ENCODE measurements at places on chromosomes 13 and 19.

DNA sequence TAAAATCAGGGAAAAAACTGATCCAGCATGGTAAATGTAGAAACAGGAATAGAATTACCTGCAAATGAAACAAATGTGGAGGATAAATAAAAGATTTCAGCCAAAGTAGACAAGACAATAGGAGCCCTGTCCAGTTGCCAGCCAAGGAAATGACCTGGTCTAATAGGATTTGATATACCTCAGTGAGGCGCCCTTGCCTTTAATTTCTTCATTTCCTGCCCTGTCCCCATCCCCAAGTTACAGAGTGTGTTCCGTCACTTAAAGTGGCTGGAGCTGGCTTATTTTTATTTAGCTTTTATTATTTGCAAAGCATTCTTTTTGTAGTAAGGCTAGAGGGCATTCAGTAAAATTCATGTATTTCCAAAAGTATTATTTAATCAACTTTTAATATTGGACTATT, 1022.0 kb downstream of the EFNB2 start:
- no peak for DNase-seq

DNA sequence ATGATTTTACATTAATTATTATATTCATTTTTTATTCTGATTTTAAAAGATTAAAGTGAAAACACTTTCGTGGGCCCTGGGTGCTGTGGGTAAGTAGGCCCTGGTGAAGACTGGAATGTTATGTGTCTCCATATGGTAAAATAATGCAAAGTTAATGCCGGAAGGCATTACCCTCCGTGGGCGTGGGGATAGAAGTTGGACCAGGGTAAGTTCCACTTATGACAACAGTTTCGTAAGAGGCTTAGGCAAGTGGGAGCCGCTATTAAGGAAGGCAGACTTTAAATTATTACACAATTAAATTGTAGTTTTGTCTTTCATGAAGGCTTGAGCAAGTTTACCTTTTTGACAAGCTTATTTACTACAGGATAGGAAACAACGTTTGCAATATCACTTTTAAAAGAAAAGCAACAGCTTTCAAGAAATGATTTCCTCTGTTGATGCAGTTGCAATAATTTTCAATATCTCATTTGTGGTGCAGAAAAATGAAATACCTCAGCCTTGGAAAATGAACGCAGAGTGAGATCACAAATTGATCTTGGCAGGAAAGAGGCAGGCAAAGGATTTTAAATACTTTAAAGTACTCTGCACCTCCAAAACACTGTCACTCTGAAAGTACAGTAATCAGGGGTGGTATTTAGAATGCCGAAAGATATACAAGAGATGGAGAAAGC, 310.6 kb downstream of the DCT start:
- no peak for DNase-seq

GRCh38 chr19:46542428-46543230, 47.0 kb upstream of the PNMA8B start:
- peak; percentile 62 for DNase-seq

- no peak for DNase-seq
Observed at GRCh38 chr13:62292714-62293480, 877.2 kb upstream of the PCDH20 start.

DNA sequence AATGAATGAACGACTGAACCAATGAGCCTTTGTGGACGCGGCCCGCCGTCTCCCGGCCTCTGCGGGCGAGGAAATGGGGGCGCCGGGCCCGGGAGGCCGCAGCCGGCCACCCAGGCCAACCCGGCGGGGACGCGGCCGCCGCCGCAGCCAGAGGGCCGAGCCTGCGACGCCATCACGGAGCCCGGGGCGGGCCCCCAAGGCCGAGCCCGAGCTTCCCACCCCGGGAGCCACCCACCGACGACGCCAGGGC, 216 bp downstream of the SUGP2 start:
- no peak for DNase-seq

DNA sequence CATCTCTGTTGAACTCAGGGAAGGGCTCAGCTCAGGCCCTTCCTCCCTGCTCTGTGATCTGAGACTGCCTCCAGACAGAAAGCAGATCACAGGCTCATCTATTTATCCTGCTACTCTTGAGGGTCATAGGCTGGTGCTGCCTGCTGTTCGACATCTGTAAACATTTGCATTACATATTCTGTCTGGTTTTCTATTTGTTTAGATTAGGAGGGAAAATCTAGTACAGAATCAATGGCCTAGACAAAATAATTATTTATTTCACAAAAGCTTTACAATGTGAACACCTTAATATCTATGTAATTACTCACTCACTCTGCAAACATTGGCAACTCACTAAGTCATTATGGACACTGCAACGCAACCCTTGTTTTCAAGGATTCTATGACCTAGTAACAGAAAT, 43.0 kb downstream of the CEP89 start:
- no peak for DNase-seq

DNA sequence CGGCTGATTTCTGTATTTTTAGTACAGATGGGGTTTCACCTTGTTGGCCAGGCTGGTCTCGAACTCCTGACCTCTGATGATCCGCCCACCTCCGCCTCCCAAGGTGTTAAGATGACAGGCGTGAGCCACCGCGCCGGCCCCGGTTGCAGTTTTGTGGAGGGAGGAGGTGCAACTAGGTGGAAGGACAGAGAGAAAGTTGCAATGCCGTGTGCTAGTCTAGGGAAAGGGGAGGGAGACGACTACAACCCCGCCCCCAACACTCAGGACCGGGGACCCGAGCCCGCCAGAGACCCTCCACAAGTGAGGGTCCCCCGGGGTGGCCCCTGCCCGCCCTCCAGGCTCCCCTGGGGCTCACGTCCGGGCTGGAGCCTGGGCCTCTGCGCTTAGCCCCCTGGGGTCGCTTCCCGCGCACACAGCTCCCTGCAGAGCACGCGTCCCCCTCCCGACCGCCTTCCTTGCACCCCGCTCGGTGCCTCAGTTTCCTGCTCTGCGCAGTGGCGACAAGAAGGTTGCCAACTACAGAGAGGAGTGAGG, 1.2 kb upstream of the ARID3A start:
- no peak for DNase-seq

DNA sequence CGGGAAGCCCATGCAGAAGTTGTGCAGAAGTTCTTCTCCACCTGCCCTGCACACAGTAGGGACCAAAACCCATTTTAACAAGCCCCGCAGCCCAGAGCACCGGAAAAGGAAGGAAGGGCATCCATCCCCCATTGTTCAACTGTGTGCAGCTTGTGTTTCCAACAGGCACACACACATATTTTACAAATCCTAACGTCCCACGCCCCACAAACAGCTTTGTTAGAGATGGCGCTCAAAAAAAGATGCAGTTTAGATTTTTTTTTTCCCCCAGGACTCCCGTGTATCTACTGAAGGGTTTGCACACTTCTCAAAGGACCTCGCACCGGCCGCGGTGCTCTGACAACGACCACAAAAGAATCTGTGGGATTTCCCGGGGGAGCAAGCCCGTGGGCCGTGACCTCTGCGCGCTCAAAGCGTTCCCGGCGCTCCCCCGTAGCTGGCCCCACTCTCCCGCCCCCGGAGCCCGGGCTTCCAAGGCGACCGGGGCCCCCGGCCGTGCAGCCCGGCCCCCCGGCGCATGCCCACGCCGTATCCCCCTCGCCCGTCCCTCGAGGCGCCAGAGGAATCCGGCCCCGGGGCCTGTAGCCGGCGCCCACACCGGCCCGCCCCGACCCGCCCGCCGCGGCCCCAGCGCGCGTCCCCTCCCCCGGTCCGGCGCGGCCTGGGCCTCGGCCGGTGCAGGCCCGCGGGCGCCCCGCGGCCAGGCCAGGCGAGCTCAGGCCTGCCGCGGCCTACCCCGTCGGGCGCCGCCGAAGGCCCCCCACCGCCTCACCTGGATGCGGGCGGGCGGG, 523 bp downstream of the ELAVL1 start:
- DNase-seq: no peak

- DNase-seq: no peak
Observed at GRCh38 chr19:48379058-48379457, 12.3 kb downstream of the KDELR1 start.

- DNase-seq: no peak
Observed at GRCh38 chr13:52104624-52105023, 24.2 kb downstream of the NEK5 start.

- DNase-seq: no peak
Observed at GRCh38 chr13:89568746-89569145, 1778.7 kb upstream of the MIR17HG start.

DNA sequence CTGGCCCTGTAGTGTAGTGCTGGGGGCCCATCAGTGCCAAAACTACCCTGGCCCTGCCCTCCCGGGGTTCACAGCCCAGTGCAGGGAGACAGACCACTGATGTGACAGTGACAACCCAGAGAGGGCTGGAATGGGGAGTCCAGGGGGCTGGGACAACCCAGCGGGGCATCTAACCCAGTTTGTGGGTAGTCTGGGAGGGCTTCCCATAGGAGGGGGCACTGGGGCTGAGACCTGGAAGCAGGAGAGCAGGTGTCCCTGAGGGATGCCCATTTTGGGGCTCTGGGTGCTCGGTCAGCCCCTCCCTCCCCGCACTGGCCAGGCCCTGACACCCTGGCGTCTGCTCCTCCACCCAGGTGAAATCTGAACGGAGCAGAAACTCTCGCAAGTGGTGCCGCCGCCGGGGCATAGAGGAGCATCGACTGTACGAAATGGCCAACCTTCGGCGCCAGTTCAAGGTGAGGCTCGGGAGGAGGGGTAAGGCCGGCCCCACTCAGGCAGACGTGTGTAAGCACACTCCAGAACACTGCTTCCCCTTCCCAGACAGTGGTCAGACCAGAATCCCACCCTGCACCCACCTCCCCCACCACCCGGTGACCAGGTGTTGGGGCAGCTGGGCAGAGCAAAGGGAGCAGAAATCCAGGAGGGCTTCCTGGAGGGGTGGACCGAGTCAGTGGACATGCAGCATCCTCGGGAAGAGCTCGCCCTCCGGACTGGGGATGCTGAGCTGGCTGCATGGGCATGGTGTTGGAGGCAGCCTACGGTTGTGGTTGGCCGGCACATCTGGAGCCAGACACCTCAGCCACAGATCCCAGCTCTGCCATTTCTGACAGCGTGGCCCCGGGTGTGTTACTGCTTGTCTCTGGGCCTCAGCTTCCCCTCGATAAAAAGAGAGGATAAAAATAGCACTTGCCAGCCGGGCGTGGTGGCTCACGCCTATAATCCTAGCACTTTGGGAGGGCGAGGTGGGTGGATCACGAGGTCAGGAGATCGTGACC, 24.4 kb downstream of the DHX34 start:
- no peak for DNase-seq

GRCh38 chr13:43072394-43072793, 49.0 kb downstream of the DNAJC15 start:
- DNase-seq: no peak

DNA sequence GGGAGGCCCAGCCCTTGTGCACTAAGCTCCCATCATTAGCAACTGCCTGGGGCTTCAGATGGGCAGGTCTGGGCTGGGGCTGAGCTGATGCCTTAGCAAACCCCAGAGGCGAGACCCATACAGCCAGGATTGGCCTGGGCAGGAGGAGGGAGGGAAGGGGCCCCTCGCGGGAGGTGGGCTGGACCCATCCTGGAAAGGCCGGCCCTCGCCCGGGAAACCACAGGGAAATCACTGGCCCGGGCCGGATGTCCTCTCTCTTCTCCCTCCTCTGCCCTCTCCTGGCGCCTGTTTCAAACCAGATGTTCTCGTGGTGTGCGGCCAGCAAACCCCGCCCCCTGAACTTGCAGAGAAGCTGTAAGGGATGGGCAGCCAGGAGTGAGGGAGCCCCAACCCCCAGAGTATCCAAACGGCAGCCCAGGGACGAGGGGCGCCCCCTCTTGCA, 43.1 kb downstream of the TMEM255B start:
- DNase-seq: no peak

DNA sequence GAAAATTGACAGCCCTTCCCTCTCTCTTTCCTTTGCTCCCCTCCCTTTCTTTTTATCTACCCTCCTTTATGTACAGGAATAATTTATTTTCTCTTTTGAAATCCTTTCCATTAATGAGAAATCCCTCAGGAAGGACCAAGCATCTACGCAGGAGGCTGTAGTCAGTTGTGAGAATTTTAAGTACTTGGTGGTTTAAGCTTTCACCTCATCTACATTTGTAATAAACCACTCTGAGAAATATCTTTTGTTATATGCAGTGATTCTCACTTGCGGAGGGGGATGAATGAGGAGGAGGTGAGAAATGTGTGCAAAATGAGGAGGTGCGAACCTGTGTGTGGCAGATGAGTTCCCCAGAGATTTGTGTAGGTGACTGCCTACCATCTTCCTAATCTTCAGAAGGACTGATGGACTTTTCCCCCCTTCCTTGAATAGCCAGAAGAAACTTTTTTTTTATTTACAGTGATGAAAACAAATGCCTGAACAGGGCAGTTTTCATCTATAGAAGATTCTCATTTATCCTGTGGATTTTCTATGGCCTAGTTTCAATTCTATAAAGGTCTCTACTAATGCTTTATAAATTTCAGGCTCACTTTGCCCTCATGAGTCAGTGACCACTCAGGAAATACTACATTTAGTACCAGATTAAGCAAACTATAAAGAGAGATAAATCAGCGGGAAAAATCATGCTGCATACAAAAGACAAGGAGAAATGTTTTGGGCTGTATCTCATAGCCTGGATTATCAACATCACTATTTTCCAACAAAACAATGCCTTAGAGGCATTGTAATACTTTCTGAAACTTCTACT, 118.3 kb downstream of the LHFPL6 start:
- DNase-seq: no peak

DNA sequence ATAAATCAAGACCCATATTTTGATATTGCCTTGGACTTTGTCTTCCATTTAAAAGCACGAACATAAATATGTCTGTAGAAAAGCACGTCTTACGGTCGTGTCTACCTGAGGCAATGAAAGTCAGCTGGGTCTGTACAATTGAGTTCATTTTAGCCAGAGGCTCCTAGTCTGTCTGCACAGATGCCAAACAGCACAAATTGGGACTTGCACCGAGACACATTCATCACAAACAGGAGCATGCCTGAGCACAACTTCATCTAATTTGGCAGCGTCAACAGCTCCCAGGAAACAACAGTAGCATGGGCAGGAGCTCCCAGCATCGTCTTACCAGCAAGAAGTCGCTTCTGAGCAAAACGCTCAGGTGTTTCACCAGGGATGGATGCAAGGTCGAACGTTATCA, 687.0 kb downstream of the EFNB2 start:
- DNase-seq: no peak

GRCh38 chr19:5115351-5115750, 146.4 kb downstream of the KDM4B start:
- no peak for DNase-seq

GRCh38 chr19:30065680-30066606, 123.9 kb downstream of the URI1 start:
- no peak for DNase-seq

DNA sequence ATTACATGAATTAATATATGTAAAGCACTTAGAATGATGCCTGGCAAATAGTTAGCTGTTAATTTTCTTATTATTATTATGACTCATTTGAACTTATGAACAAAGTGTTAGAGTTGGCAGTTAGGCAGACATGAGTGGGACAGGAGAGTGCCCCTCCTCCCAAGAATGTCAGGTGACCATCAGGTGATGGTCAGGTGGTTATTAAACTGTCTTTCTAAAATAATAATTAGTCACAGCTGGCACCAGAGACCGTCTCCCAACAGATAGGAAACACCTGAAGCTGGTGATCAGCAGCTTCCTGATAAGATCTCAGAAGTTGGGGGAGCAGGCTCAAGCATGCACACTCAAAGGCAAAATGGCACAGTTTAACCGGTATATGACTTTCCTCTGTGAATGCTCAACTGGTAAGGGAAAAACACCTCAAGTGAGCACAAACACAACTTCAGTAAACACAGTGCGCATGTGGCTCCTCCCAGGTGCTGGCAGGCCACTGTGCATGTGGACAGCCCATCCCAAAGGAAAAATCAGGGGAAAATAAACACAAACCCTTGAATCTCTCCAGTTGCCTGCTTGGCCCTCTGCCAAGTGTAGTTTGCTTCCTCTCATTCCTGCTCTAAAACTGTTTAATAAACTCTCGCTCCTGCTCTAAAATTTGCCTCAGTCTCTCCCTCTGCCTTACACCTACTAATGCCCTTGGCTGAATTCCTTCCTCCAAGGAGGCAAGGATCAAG, 54.0 kb downstream of the FLT1 start:
- no peak for DNase-seq

All from T follicular helper cell (primary cell).